Kidney capillary endothelial cell (primary cell): ENCODE measurements at places on chromosomes 2 and 18.

GRCh38 chr2:63035660-63036059, 15.0 kb upstream of the OTX1 start:
- DNase-seq: no peak

DNA sequence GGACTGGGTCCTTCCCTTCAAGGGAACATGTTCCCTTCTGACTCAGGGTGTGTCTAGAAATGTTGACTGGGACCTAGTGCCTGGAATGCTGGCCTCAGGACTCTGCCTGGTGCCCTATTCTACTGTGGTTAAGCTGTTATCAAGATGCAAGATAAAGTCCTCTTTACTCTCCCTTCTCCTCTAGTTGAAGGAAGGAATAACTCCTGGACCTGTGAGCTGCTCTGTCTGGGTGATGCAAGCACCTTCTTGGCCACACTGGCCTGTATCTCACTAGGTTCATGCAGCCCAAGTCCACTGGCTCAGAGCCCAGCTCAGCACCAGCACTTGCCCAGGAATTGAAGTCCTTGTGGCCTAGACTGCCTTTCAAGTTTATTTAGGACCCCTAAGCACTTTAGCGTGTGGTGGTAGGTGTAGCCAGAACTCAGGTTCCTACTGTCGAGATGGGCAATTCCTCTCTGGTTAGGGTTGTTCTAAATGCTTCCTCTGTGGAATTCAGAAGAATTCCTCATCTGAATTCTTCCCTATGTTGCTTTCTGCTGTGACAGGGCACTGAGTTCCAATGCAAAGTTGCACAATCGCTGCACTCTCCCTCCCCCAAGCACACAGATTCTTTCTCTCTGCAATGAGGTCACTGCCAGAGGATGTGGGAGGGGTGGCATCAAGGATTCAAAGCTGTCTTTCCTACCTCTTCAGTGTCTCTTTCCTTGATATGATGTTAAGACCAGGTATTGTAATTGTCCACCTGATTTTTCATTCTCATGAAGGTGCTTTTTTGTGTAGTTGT, 54.7 kb downstream of the VWC2L start:
- no peak for DNase-seq

DNA sequence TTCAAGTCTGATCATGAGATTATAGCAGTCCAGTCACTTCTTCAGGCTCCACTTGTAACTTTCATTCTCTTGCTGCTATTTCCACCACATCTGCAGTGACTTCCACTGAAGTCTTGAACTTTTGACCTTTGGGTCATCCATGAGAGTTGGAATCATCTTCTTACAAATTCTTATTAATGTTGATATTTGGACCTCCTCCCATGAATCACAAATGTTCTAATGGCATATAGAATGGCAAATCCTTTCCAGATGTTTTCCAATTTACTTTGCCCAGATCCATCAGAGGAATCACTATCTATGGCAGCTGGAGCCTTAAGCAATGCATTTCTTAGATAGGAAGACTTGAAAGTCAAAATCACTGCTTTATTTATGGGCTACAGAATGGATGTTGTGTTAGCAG, 159.4 kb downstream of the LTBP1 start:
- DNase-seq: no peak

DNA sequence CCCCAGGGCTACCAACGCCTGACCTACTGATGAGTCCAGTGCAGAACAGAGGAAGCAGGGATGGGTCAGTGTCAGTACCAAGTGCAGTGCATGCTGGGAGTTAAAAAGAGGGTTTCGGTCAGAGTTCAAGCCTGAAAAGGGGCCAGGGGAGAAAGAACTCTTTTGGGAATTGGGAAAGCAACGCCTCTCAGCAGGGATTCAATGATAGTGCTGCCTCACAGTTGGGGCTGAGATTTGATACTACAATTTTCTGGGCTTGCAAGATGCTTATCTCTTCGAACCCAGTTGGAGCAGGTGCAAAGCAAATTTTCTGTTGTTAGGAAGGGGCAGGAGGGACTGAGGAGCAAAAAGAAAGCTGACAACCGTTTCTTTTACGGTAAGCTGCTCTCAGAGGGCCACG, 82.6 kb downstream of the CERKL start:
- no peak for DNase-seq

DNA sequence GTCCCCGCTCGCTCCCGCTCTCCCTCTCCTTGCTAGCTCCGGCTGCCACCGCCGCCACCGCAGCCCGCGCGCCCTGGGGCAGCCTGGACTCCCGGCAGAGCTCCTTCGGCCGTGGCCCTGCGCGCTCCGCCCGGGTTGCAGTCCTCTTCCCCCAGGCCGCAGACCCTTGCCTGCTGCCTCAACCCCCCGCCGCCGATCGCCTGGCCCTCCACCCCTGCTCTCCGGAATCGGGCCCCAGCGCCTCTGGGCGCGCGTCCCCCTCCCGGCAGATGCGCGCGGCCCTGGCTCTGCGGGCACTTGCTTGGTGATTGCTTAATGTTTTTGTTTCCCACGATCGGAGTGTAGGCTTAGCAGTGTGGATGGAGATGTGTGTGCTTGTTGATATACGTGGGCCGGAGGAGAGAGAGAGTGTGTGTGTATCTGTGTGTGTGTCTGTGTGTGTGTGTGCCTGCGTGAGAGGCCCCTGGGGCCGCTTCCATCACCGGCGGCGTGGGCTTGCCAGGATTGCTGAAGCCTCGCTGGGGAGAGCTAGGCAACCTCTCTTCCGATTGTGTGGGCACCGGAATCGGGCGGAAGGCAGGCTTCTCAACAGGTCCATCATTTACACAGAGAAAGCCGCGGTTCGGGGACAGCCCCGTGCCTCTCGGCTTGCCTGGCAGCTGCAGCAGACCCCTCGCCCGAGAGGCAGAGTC, 877 bp downstream of the INHBB start:
- DNase-seq: no peak

DNA sequence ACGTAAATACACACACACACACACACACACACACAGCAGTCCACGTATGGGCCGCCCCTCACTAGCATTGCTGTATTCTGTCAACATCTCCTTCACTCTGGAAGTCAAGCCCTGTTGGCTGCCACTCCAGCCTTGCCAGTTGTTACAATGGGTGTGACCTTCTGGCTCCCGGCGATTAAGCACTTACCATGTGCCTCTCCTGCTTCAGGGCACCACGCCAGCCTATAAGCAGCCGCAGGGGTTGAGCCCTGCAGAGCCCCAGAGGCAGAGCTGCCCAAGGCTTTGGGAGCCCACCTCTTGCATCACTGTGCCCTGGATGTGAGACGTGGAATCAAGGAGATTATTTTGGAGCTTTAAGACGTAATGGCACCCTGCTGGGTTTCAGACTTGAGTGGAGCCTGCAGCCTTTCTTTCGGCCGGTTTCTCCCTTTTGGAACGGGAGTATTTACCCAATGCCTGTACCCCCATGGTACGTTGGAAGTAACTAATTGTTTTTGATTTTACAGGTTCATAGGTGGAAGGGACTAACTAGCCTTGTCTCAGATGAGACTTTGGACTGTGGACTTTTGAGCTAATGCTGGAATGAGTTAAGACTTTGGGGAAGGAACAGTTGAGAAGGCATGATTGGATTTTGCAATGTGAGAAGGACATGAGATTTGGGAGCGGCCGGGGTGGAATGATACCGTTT, 54.5 kb upstream of the ROCK2 start:
- DNase-seq: no peak

- DNase-seq: no peak
Measured at GRCh38 chr2:55776479-55776878, 82.8 kb upstream of the PNPT1 start.

GRCh38 chr2:55420439-55420725, 726 bp upstream of the CCDC88A start:
- peak; percentile 38 for DNase-seq

GRCh38 chr18:65725251-65726050, 25.4 kb upstream of the CDH7 start:
- no peak for DNase-seq

DNA sequence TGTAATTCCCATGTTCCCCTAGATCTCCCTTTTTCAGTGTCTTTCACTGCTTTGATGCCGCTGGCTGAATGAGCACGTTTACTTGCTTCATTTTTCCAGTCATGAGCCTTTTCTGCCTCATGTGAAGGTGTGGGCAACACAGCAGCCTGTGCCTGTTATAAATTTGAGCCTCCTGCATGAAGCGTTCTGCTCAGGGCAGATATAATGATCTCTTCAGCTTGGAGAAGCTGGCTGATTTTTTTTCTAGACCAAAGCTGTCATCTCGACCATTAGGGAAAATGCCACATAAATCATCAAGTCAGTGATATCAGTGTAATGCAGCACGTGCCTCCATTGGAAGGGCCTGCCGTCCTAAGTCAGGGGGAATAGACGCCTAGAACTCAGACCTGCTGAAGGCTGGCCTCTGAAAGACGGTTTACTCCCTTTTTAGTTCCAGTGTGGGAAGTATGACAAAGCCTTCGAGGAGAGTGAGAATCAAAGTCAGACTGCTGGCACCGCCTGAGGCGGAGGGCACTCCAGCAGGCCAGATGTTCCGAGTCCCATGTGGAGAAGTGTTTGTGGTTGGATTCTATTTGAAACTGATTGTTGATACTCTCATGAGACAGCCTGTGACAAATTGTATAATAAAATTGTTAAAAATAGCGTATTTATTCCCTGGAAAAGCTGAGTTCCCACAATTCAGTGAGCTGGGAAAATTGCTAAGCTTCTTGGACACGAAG, 196.5 kb downstream of the MYO1B start:
- no peak for DNase-seq

DNA sequence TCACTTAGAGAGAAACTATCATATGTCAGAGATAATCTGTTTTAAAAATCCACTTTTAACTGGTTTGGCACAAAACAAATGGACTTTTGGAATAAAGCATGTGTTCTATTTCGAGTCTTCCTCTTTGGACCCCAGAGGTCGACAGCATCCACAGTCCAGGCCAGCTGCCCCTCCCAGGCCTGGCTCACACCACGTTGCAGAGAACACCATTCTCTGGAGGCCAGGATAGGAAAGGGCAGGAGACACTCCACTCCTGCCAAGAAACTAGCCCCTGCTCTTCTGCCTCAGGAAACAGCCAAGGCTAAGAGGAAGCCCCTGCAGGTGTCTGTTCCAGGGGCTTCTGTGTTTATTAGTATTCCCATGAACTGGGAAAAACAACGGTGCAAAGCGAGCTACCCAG, 456.6 kb upstream of the ID2 start:
- DNase-seq: no peak

GRCh38 chr2:134231301-134231964, 22.4 kb upstream of the MGAT5 start:
- DNase-seq: no peak

GRCh38 chr2:209942936-209943605, 59.4 kb upstream of the RPE start:
- DNase-seq: peak; percentile 46

- no peak for DNase-seq
Measured at GRCh38 chr18:70523035-70523791, 234.4 kb downstream of the SOCS6 start.

DNA sequence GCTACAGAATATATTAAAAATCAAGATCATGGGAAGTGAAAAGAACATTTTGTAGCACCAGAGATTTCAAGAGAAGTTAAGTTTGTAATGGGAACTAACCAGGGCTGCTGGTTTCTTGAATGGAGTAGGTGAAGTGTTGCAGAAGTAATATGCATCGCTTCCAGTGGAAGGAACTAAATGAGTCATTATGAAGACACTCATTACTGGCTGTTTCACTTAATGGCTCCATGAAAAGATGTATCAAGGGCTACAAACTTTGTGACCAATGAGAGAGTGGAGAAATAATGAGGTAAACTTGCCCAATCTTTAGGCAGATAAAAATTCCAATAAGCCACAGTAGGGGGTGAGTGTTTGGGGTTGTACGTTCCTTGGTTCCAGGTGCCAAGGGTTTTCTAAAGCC, 380.4 kb upstream of the POU3F3 start:
- no peak for DNase-seq

DNA sequence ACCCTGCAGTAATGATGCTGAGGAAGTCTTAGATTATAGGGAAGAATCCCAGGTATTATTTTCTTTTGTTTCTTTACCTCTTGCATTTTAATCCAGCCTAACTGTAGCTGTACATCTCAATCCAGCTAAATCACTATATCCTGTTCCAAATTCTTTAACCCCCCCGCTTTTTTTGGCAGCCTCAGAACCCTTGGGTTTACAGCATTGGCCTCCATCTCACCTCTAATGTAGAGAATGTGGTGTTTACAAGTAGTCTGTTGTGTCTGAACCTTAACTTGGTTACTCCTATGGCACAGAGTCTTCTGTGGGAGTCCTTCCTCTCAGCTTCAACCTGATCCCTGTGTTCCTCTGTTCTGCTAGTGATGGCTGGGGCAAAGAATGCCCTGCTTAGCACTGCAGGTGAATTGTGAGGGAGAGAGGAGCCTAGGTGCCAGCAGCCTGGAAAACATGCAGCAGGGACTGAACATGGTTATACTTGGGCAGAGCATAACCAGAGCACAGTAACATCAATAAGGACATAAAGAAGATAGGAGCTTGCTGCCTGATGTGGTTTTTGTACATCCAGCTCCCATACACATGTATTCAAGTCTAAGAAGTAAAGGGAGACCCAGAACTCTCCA, 130.2 kb downstream of the FAM124B start:
- no peak for DNase-seq

- no peak for DNase-seq
Measured at GRCh38 chr18:21904856-21905255, 164.3 kb downstream of the MIB1 start.

GRCh38 chr18:55007602-55008001, 48.3 kb upstream of the CCDC68 start:
- DNase-seq: no peak

GRCh38 chr2:23432531-23432930, 47.6 kb downstream of the KLHL29 start:
- no peak for DNase-seq

DNA sequence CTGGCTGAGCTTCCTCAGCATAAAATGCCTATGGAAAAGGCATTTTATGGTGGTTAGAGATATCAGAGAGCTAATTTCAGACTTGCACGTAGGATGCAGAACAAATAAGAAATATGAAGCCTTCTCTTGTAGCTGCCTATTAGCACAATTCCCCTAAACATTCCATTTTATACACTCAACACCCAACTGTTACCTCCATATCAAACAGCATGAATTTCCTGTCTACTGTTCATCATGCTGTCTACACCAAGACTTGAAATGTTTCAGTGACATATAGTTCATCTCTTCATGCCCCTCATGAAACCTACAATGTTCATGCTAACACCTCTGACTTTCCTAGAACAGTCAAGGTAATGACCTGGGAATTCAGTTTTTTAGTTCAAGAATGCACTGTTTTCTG, 249.9 kb downstream of the PIEZO2 start:
- DNase-seq: no peak

DNA sequence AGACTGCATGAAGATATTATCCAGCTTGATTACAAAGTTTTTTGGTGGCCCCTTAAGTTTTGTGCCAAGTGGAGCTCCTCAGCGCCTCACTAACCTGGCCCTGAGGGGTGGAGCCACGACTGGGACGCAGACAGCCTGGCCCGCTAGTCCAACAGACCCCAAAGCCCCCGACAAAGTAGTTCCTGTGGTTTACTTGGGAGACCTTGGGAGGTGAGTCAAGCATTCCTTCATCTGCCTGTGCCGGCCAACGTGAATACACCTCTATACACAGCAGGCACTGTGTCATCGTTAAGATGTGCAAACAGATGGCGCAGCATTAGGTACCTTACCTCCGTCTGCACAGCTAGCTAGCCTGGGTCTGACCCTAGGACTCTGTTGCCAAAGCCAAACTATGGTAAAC, 55.0 kb upstream of the LAMA1 start:
- DNase-seq: no peak
